ENCODE measurements at places on chromosomes 5 and 9.

DNA sequence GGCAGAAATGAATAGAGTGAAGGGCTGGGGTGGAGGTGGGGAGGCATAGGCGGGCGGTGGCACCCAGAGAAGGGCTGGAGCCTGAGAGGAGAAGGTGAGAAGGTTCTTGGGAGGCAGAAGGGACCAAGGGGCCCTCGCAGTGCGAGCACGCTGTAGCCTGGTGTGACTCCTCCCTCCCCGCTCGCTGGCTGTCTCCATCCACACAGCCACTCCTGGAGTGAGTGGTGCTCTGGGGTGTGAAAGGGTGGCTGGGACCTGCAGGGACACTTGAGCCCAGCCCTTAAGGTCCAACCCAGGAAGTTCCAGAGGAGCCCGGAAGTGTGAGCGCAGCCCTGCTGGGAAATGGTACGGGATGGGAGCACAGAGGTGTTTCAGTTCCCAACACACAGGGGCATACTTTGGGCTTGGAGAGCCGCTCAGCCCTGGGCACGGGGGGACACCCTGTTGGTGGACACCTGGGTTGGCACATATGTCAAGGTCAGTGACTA is 9.3 kb upstream of the SCGB3A1 start:
- DNase-seq = no peak

GRCh38 chr9:27538647-27539046 is 9.0 kb upstream of the MOB3B start:
- DNase-seq = no peak

DNA sequence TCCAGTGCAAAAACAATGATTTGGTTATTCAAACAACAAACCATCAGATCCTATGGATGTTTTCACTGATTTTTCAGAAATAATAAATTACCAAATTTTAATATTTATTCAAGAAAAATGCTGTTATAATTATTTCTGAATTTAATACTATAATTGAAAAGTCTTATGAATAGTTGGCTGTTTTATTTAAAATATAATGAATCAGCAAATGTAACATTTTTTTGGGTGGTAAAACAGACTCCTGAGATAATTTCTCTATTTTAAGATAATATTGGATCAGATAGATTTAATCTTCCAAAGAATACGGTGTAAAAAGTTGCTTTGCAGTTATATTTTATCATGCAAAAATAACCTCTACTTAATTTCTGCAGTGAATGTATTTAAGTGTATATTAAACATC is 5.3 kb upstream of the GOLGA1 start:
- DNase-seq = no peak

DNA sequence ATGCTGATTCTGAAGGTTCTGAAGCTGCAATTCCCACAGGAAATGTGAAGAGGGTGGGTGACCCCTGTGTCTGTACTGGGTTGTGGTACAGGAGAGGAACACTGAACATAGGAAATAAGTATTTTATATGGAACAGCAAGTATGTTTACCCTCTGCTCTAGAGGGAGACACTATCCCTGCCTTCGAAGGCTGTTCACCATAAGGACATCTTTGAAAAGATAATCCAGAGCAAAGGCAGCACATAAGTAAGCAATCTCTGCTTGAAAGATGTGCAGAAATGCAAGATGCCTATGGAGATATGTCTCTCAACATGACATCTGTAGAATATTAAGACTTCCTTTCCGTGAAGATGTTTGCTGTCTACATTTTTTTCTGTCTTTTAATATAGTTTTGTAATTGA is 184.4 kb upstream of the EFNA5 start:
- DNase-seq = no peak

DNA sequence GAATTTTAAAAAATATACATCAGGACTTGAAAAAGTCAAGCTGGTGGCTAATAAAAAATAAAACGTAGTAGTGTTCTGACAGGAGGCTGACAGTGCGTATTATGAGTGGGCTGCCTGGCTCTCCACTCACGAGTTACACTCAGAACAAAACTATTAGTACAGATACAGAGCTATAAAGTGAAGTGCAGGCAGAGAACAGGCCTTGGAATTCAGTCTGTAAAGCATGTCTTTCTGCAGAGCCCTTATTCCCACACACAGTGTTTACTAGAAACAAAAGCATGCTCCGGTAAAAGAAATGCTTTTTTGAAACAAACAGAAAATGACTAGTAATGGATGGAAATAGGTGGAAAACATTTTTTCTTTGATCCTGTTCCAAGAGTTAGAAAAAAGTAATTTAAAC is 334.7 kb downstream of the DIRAS2 start:
- DNase-seq = no peak

- no peak for DNase-seq
Observed at GRCh38 chr5:139712412-139712811, 64.3 kb downstream of the CXXC5 start.

DNA sequence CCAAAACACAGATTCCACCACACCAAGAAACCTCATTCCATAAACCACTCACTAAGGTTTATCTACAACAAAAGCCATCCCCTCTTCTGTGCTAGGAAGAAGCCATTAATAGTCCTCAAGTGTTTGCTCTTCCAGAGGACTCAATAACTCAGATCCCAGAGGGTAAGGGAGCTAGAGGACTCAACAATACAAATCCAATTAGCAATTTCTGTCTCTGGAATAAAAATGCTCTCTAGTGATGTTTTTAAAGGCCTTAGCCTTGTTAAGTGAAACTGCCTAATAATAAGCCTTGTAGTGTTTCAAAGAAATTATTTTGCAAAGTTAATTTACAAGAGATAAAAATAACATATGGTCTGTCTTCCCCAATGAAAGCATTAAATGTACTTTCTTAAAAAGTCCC is 942.4 kb downstream of the CDH12 start:
- DNase-seq = no peak

- DNase-seq = no peak
Observed at GRCh38 chr5:77211691-77212047, 1.2 kb downstream of the PDE8B start.

- DNase-seq = no peak
Observed at GRCh38 chr5:14187660-14188059, 44.5 kb downstream of the TRIO start.

- no peak for DNase-seq
Observed at GRCh38 chr9:7456377-7456776, 343.2 kb downstream of the DMAC1 start.

- no peak for DNase-seq
Observed at GRCh38 chr9:2229109-2229721, 214.1 kb downstream of the SMARCA2 start.

- DNase-seq = no peak
Observed at GRCh38 chr9:99210572-99210971, 11.2 kb downstream of the ALG2 start.

GRCh38 chr5:58081435-58081834 is 378.5 kb downstream of the PLK2 start:
- DNase-seq = no peak

DNA sequence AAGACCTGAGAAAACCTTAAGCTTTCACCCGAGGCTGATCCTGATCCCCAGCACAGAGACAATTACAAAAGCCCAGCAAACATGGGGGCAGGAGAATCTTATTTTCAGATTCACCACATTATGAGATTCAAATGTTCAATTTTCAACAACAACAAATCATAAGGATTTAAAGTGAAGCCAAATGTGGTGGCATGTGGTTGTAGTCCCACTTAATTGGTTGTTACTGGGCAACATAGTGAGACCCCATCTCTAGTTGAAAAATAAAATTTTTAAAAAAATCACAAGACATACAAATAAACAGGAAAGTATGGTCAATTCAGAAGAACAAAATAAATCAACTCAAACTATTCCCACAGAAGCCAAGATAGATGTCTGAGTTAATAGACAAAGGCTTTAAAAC is 3.9 kb upstream of the RABGAP1 start:
- no peak for DNase-seq

DNA sequence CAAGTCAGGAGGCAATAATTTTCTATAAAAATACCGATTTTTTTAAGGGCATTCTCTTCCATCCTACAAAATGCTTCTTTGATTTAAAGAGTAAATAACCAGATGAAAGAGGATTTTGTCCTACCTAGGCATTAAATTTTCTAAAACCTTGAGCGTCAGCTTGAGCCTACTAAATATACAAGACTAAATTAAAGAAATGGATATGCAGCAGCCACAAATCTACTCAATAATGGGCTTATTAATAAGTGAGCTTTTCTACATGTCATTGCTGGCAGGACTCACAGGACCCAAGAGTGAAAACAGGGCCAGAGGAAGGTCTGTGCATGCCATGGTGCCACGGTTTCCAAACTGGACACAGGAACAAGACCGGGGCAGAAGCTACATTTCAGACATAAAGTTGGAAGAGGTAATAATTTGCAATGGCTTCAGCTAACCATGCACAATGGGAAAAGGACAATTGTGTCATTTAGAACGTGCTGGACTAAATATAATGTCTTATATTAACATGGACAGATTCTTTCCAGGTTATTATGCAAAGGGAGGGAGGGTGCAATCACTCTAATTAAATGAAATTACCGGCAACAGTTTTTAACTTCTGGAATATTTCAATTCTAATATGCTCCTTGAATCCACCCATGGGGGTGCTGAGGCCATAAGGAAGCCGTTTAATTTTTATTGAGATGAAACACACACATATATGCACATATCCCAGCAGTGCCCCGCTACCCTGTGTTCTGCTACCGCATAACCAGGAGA is 5.2 kb downstream of the WHRN start:
- DNase-seq = no peak

- DNase-seq = no peak
Observed at GRCh38 chr9:20562051-20562450, 60.2 kb downstream of the MLLT3 start.

GRCh38 chr5:135242021-135242865 is 156.8 kb downstream of the MACROH2A1 start:
- DNase-seq = no peak

DNA sequence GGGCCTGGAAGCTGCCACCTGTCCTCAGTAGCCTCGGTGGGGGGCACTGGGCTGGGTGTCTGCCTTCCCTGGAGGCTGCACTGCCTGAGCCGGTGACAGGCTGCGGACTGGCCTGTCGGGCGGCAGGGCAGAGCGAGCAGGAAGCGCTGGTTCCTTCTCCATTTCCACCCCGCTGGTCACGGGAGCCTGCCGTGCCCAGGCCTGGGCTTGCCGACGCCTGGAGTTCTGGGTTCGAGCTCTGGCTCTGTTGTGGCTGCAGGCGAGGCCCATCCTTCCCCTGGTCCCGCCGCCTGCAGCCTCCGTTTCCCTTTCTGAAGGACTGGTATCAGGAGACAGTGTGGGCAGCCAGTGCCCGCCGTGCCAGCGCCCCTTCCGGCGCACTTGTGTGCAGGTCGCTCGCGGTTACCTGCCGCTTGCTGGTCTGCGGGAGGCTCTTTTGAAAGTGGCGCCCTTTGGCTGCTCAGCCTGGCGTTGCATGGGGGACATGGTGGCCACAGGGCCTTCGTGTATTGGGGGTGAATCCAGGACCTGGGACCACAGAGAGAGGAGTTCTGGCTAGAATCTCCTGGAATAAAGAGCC is 34.0 kb downstream of the RXRA start:
- DNase-seq = no peak

GRCh38 chr9:132244582-132245455 is 83.0 kb downstream of the NTNG2 start:
- DNase-seq = no peak

DNA sequence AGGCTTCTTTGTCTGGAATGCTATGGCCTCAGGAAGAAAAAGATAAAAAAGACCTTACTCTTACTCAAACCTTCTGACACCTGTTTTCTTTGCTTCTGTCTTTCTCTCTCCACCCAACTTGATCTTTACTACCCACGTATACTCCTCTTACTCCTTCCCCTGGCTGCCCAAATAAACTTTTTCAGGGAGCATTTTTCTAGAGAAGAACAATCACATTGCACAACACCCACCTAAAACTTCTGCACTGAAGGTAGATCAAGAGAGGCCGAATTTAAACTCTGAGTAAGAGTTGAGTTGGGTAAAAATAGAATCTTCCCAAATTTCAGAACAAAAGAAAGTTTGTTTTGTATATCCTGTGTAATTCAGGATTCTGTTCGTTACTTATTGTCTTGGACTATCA is 3.9 kb downstream of the TEX48 start:
- DNase-seq = no peak

DNA sequence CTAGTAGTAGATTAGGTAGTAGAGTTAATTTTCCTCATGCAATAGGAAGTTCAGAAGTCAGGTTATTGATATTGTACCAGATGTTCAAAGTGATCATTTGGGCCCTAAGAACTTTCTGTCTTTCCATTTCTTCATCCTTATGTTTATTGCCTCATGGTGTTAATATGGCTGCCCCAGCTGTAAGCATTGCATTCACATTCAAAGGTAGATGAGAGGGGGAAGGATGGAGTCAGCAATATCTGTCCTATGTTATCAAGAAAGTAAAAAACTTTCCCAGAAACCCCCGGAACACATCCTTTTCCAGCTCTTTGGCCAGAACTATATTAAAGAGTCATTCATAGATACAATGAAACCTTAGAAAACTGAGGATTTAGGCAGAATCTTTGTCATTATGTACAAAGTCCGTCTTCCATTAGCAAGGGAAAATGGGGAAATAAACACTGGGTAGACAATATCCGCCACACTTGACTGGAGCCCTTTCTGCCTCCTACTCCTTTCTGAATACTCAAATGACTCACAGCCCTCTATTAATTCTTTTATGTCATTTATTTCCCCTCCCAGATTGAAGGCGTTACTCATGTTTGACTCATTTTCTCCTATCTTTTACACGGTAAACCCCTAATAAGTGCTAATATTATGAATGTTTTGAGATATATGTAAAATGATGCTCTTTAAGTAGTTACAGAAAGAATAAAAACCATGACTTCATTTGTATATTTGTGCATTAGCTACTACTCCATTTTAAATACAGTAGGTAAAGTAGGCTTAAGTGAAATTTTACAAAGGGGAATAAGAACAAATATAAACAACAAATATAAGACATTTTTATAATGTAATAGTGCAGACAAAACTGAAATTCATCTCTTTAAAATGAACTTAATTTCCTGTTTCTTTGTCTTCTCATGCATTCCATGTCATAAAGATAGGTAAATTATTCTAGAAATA is 127.6 kb downstream of the SLF1 start:
- no peak for DNase-seq

GRCh38 chr5:16180789-16181082 is 1.1 kb upstream of the MARCHF11 start:
- DNase-seq = no peak

- DNase-seq = no peak
Observed at GRCh38 chr9:104074876-104075275, 19.2 kb upstream of the SMC2 start.

DNA sequence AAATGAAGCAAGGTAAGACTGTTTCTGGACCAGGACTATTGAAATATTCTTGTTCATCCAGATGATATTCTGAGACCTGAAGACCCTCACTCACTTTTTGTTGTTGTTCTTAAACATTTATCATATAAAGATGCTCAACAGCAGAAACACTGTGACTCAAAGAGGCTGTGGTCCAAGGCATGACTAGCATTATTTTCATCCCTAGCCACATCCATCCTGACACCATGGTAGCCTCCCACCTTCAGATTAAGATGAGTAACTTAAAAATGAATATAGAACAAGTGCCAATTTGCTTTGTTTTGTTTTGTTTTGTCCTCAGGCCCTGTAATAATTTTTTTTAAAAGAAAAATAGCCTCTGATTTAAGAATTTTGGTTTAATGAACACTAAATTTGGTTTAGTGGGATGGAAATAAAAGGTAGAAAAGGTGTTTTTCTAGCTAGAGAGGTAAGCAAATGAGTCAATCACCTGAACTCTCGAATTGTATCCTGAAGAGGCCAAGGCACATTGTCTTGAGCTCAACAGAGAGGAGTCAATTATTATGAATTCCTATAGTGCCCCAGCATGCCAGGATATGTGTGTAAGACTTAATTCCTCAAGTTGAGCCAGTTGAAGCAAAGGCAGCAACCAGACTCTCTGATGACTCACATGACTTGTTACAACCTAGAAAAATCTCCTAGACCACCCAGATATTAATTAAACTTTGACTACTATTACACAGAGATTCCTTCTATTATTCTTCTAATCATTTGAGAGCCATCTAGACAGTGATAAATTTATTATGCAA is 380.1 kb upstream of the TUSC1 start:
- DNase-seq = no peak
